Right renal cortex interstitium (tissue), 3 donors: ENCODE measurements at places on chromosomes 5 and 9. TPM values are rescaled to one million over a fixed set of nuclear protein-coding genes. Genes with fewer than 3 reads are reported as not detected.

The NSMF gene
- polyA plus RNA-seq: 51.0 TPM

The SHOC1 gene
- polyA plus RNA-seq: 0.87 TPM

The OMD gene
- 0.41 TPM for polyA plus RNA-seq

The COL5A1 gene
- polyA plus RNA-seq: 77.2 TPM

The BDP1 gene
- 37.5 TPM for polyA plus RNA-seq

The TMC1 gene
- 0.55 TPM for polyA plus RNA-seq

The RNF130 gene
- polyA plus RNA-seq: 72.3 TPM

The UBE2QL1 gene
- 1.0 TPM for polyA plus RNA-seq

The ANKRD31 gene
- polyA plus RNA-seq: 0.49 TPM

The GADD45G gene
- 2.5 TPM for polyA plus RNA-seq

The FAM200C gene
- 15.3 TPM for polyA plus RNA-seq

The CD72 gene
- polyA plus RNA-seq: 2.7 TPM

The PRSS3 gene
- polyA plus RNA-seq: 2.6 TPM

The SPINK13 gene
- 0.37 TPM for polyA plus RNA-seq

The KIF24 gene
- polyA plus RNA-seq: 5.7 TPM

The GFPT2 gene
- polyA plus RNA-seq: 5.5 TPM

The ANKRD18A gene
- polyA plus RNA-seq: 3.2 TPM

The NEURL1B gene
- polyA plus RNA-seq: 14.4 TPM

The KIF2A gene
- 65.2 TPM for polyA plus RNA-seq

The GAS1 gene
- 46.8 TPM for polyA plus RNA-seq

The COL27A1 gene
- 26.6 TPM for polyA plus RNA-seq

The TRIM7 gene
- 0.13 TPM for polyA plus RNA-seq

The FOXB2 gene
- polyA plus RNA-seq: not detected

The OCLN gene
- polyA plus RNA-seq: 46.1 TPM

The UNC13B gene
- 27.7 TPM for polyA plus RNA-seq

The PCDH1 gene
- 26.6 TPM for polyA plus RNA-seq

The ELAVL2 gene
- polyA plus RNA-seq: 3.4 TPM

The C5orf52 gene
- not detected for polyA plus RNA-seq

The SLC25A48 gene
- polyA plus RNA-seq: 3.4 TPM

The UBLCP1 gene
- 47.1 TPM for polyA plus RNA-seq

The SAP30L gene
- 54.5 TPM for polyA plus RNA-seq

The PIP5KL1 gene
- 1.6 TPM for polyA plus RNA-seq

The DDX4 gene
- not detected for polyA plus RNA-seq
